ENCODE measurements at places on chromosomes 5 and 9. TPM values are rescaled to one million over a fixed set of nuclear protein-coding genes. Genes with fewer than 3 reads are reported as not detected.

ADAMTS12 gene
- total RNA-seq = 5.9 TPM

RMRP gene
- 18,238 TPM for total RNA-seq

SELENOP gene
- 165 TPM for total RNA-seq

ZNF883 gene
- 2.1 TPM for total RNA-seq

ANKRD31 gene
- total RNA-seq = 0.42 TPM

NOL6 gene
- 20.9 TPM for total RNA-seq

PHYHD1 gene
- total RNA-seq = 24.8 TPM

EPB41L4A gene
- 23.8 TPM for total RNA-seq

DDX4 gene
- total RNA-seq = not detected

OR13C3 gene
- total RNA-seq = not detected

PTGS1 gene
- total RNA-seq = 20.8 TPM

FXN gene
- 9.3 TPM for total RNA-seq

NEUROG1 gene
- not detected for total RNA-seq

FCN2 gene
- total RNA-seq = not detected

PPP1R26 gene
- 8.9 TPM for total RNA-seq

CARTPT gene
- not detected for total RNA-seq

MTAP gene
- total RNA-seq = 33.0 TPM

SCAI gene
- total RNA-seq = 6.1 TPM

PCDHGA3 gene
- total RNA-seq = 3.0 TPM

ELAVL2 gene
- total RNA-seq = not detected

ISL1 gene
- not detected for total RNA-seq

ADGRV1 gene
- total RNA-seq = 0.19 TPM

LCN15 gene
- not detected for total RNA-seq

RNF208 gene
- 2.3 TPM for total RNA-seq

LCN10 gene
- total RNA-seq = 10.0 TPM

DRD1 gene
- total RNA-seq = 0.14 TPM

OR1J2 gene
- not detected for total RNA-seq

CA9 gene
- total RNA-seq = 1.2 TPM

PCDHGA2 gene
- 3.7 TPM for total RNA-seq

FGF10 gene
- total RNA-seq = 17.4 TPM

SLC36A2 gene
- total RNA-seq = not detected

SOHLH1 gene
- total RNA-seq = not detected

INVS gene
- 19.5 TPM for total RNA-seq

ECSCR gene
- total RNA-seq = 39.7 TPM

JAKMIP2 gene
- 0.10 TPM for total RNA-seq

MYORG gene
- 12.0 TPM for total RNA-seq
